ENCODE measurements at places on chromosomes 16 and 17.
A peak's percentile ranks its signal among the peaks of the same experiment; 100 is the strongest.

GRCh38 chr16:68528686-68529379 is 10.3 kb upstream of the ZFP90 start:
- DNase-seq: peak; percentile 80

DNA sequence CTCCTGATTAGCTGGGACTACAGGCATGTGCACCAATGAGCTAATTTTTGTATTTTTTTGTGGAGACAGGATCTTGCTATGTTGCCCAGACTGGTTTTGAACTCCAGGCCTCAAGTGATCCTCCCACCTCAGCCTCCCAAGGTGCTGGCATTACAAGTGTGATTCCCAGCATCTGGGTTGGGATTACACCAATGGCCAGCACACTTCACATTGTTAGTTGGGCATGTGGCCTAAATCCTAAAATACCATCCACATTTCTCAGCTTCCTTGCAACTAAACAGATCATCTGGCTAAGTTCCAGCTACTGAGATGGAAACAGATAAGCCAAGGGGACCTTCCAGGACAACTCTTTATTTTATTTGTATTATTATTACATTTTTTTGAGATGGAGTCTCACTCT is 9.9 kb downstream of the RABEP2 start:
- no peak for DNase-seq

DNA sequence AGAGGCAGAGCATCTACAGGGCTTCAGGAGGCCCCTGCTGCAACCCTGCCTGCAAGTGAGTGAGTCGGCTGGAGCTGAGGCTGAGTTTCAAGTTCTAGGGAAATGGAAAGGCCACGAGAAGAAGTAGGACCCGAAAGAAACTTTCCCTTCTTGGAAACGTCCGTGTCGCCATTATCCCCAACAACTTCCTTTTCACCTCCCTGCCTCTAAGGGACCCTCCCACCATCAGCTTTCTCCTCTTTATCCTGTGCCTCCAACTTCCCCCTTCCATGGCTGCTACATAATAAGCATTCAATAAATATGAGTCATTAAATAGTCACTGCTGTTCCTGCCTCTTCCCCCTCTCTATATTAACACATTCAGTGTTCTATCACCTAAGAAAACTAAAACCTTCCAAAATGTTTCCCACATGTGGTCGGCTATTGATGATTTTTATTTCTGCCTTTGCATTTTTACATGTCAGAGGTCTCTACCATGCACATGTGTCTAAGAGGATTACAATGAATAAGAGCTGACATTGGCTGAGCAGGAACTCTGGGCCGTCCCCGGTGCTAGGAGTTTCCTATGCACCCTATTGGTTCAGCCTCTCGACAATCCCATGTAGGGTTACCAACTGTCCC is 115.9 kb upstream of the TNRC6C start:
- DNase-seq: no peak

GRCh38 chr16:79358188-79358587 is 242.3 kb downstream of the MAF start:
- DNase-seq: no peak
